ENCODE measurements at places on chromosomes 6 and 20. TPM values are rescaled to one million over a fixed set of nuclear protein-coding genes. Genes with fewer than 3 reads are reported as not detected.

The MYLIP gene
- 15.4 TPM for total RNA-seq

The PSORS1C1 gene
- 9.2 TPM for total RNA-seq

The DSP gene
- 0.32 TPM for total RNA-seq

The DPPA5 gene
- not detected for total RNA-seq

The HUS1B gene
- 1.2 TPM for total RNA-seq

The EYA4 gene
- not detected for total RNA-seq

The PRDM1 gene
- total RNA-seq = 4.8 TPM

The EMILIN3 gene
- not detected for total RNA-seq

The RGS17 gene
- 1.1 TPM for total RNA-seq

- peak; percentile 70 for DNase-seq
- H3K4me1 ChIP-seq = peaks cover 11% of the 10 kb centered on the region
- no peaks in the 10 kb centered on the region for H3K36me3 ChIP-seq
- no peaks in the 10 kb centered on the region for H3K27me3 ChIP-seq
Observed at GRCh38 chr6:107612762-107613415, 123.0 kb downstream of the SOBP start.

- H3K4me3 ChIP-seq = no peak overlapping the region
- H3K4me1 ChIP-seq = no peaks in the 10 kb centered on the region
- H3K36me3 ChIP-seq = no peaks in the 10 kb centered on the region
- no peak overlapping the region for H3K27ac ChIP-seq
- peaks cover 4% of the 10 kb centered on the region for H3K27me3 ChIP-seq
- DNase-seq = no peak
Observed at GRCh38 chr6:130583268-130583667, 217.5 kb downstream of the TMEM200A start.

DNA sequence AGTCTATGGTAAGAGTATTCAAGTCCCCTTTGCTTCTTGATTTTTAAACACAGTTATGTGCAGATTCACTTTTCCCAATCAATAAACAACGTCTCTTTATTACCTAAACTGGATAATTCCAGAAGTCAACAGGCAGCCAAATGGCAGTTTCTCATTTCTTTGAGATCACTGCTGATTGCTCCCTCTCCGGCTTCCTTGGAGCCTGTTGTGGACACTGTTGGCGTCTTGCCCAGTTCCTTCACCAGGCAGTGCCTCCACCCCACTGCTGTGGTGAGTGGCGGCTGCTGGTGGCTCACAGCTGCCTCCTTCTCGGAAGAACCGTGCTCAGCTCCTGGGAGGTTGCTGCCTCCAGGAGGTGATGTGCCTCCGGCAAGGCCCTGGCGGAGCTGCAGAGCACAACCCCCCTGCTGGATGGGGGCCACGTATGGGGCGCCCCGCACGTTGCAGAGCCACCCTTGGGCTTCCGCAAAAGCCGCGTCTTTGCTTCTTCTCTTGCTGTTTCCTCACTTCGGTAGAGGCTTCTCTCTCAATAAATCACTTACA lies 105.1 kb upstream of the CNKSR3 start:
- H3K4me1 ChIP-seq = peaks cover 22% of the 10 kb centered on the region
- DNase-seq = peak; percentile 27
- H3K27me3 ChIP-seq = no peaks in the 10 kb centered on the region
- H3K27ac ChIP-seq = no peak overlapping the region

DNA sequence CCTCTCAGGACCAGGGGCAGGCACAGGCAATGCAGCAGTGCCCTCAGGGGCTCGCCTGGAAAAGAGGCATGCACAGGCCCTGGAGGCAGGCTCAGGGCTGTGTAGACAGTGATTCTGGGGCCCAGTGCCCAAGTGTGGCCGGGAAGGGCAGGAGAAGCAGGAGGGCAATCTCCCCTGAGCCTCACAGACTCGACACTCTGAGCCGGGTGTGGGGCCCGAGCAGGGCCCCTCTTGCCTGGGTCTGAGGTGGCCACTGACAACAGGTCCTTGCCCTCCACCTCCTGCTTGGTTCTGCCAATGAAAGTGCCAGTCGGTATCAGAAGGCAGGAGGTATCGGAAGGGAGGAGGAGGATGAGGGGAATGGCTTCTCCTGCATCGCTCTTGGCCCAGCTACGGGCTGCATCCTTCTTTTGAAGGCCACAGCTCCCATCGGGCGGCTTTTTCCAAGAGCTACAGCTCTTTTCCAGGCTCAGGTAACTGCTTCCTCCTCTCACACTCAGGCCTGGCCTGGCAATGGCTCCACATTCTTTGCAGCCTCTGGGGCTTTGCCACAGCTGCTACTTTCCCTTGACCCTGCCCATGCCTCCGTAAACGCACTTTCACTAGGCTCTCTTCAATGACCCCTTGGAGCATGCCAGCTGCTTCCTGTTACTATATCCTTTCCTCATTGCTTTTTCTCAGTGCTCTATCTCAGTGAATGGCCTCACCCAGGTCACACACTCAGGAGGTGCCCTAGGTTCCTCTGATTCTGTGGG lies 24.5 kb downstream of the GABRR2 start:
- H3K4me3 ChIP-seq = no peak overlapping the region
- DNase-seq = peak; percentile 34
- H3K27me3 ChIP-seq = no peaks in the 10 kb centered on the region
- H3K27ac ChIP-seq = no peak overlapping the region

GRCh38 chr6:67219346-67219745 lies 1415.7 kb upstream of the ADGRB3 start:
- H3K4me1 ChIP-seq = no peaks in the 10 kb centered on the region
- no peak overlapping the region for H3K27ac ChIP-seq
- H3K4me3 ChIP-seq = no peak overlapping the region
- no peaks in the 10 kb centered on the region for H3K36me3 ChIP-seq
- no peaks in the 10 kb centered on the region for H3K27me3 ChIP-seq

- no peak overlapping the region for H3K27ac ChIP-seq
- no peaks in the 10 kb centered on the region for H3K27me3 ChIP-seq
- H3K4me1 ChIP-seq = no peaks in the 10 kb centered on the region
- no peak overlapping the region for H3K4me3 ChIP-seq
- no peak for DNase-seq
- H3K36me3 ChIP-seq = no peaks in the 10 kb centered on the region
Observed at GRCh38 chr6:24963887-24964570, 28.3 kb upstream of the RIPOR2 start.

DNA sequence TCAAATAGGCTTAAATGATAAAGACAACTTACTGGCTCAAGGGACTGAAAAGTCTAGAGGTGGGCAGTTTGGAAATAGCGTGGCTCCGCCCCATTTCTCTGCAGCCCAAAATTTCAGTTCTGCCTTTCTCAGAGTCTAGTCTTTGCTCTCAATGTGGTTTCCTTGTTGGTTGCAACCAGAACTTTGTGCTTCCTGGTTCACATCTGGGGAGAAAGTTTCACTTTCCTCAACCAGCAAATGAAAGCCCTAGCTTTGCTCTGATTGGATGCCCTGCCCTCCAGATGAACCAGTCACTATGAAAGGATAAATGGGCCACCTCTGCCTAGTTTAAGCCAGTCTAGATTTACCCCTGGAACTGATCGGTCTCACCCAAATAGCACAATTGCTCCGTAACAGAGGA lies 14.9 kb downstream of the SYCP2L start:
- H3K4me3 ChIP-seq = no peak overlapping the region
- no peak for DNase-seq

DNA sequence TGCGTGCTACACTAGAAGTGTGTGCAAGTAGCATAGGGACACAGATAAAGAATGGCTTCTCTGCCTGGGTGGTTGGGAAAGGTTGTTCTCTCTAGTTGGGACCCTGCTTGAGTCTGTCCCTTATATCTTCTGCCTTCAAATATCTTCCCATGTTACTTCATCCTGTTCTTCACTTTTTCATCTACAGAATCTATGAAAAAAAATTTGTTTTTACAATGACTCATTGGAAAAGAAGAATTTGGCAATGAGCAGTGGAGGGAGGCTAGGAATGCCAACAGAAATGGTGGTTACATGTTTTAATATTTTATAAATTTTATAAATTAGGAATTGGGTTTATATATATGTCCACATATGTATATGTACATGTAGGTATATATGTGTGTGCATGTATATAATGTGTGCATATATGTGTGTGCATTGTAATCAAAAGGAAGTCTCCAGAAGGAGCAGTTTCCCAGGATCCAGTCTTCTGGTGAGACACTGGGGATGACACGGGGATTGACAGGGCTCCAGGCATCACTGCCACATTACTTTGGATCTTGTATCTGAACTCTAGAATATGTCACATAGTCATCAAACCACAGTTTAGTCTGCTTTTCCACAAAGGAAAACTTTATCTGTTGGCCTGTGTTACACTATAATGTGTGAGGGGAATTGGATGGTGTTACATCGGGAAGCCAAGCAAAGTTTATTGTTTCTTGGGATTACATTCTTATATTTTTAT lies 75.3 kb upstream of the RIPOR2 start:
- peak; percentile 29 for DNase-seq
- H3K27me3 ChIP-seq = no peaks in the 10 kb centered on the region
- no peaks in the 10 kb centered on the region for H3K36me3 ChIP-seq
- peaks cover 31% of the 10 kb centered on the region for H3K4me1 ChIP-seq
- no peak overlapping the region for H3K4me3 ChIP-seq
- no peak overlapping the region for H3K27ac ChIP-seq

GRCh38 chr6:118186672-118187567 lies 279.9 kb downstream of the SLC35F1 start:
- H3K27ac ChIP-seq = no peak overlapping the region
- H3K4me3 ChIP-seq = no peak overlapping the region
- no peak for DNase-seq
- no peaks in the 10 kb centered on the region for H3K4me1 ChIP-seq
- no peaks in the 10 kb centered on the region for H3K36me3 ChIP-seq
- no peaks in the 10 kb centered on the region for H3K27me3 ChIP-seq

- DNase-seq = no peak
- peak overlapping the region; percentile 60 for H3K4me3 ChIP-seq
- peaks cover 31% of the 10 kb centered on the region for H3K27me3 ChIP-seq
- peaks cover 5% of the 10 kb centered on the region for H3K36me3 ChIP-seq
- no peak overlapping the region for H3K27ac ChIP-seq
Observed at GRCh38 chr6:170289951-170290295, 955 bp downstream of the DLL1 start.

- peak; percentile 36 for DNase-seq
- peak overlapping the region; percentile 86 for H3K4me3 ChIP-seq
- H3K36me3 ChIP-seq = peaks cover 9% of the 10 kb centered on the region
- peaks cover 73% of the 10 kb centered on the region for H3K4me1 ChIP-seq
- H3K27me3 ChIP-seq = no peaks in the 10 kb centered on the region
Observed at GRCh38 chr20:1389703-1390580, 2.9 kb downstream of the FKBP1A start.

DNA sequence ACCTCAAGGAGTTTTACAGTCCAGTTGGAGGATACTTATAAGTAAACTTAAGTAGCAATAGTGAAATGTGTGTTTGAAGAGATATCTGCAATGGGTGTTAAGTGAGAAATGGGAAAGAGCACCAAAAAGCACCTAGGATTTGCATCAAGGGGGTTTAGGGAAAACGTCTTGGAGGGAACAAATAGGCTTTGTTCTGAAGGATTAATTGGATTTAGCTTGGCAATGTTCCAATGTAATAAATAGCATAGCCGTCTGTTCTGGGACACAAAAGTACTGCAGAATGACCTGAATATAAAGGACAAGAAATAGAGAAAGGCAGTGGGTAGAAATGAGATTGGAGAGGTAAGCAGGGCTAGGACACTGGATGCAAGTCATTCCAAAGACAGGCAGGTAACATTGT lies 2.8 kb upstream of the MYO6 start:
- H3K36me3 ChIP-seq = no peaks in the 10 kb centered on the region
- H3K4me1 ChIP-seq = peaks cover 18% of the 10 kb centered on the region
- DNase-seq = peak; percentile 19
- H3K4me3 ChIP-seq = no peak overlapping the region
- no peaks in the 10 kb centered on the region for H3K27me3 ChIP-seq
- H3K27ac ChIP-seq = no peak overlapping the region

GRCh38 chr6:131270534-131270933 lies 135.3 kb downstream of the AKAP7 start:
- no peak for DNase-seq
- H3K27me3 ChIP-seq = no peaks in the 10 kb centered on the region
- no peak overlapping the region for H3K27ac ChIP-seq
- no peak overlapping the region for H3K4me3 ChIP-seq

GRCh38 chr6:126198631-126199030 lies 141.3 kb upstream of the CENPW start:
- DNase-seq = no peak
- no peaks in the 10 kb centered on the region for H3K36me3 ChIP-seq
- H3K4me3 ChIP-seq = no peak overlapping the region

DNA sequence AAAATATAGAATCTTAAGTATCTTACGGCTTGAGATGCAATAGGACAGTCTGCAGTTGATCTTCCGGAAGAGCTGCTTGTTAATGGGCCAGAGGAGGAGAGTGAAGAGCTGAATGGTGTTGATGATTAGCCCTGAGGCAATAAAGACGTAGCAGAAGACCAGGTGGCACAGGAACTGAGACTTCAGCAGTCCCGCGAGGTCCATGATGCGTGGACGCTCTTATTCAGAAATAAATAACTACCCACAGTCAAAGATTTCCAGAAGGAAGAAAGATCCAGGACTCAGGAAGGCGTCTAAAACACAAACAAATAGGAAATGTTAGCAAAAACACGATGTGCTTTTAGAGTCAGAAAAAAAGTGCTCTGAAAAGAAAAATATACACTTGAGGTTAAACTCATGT lies 41.9 kb downstream of the AGPAT4 start:
- no peak for DNase-seq
- H3K27ac ChIP-seq = no peak overlapping the region
- H3K4me1 ChIP-seq = peaks cover 29% of the 10 kb centered on the region
- no peaks in the 10 kb centered on the region for H3K36me3 ChIP-seq

DNA sequence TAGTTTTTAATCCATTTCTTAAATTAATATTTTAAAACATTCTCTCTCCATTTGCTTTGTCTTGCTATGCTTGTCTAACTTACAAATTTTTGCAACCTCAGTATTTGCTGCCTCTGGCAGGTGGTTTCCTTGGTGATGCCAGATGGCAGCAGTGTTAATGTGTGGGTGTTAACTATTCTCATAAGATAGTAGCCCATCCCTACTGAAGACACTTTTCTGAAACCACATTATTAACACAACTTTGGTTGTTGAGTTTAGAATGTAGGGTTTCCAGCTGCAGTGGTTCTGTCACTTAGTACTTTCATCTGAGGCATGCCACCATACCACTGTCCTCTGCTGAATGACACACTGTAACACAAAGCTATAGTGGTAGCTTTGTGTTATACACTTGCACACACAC lies 75.1 kb downstream of the MYO6 start:
- H3K4me1 ChIP-seq = no peaks in the 10 kb centered on the region
- no peak overlapping the region for H3K4me3 ChIP-seq
- no peak for DNase-seq
- H3K27ac ChIP-seq = no peak overlapping the region

- no peak for DNase-seq
- H3K27me3 ChIP-seq = no peaks in the 10 kb centered on the region
- H3K4me3 ChIP-seq = no peak overlapping the region
- H3K27ac ChIP-seq = no peak overlapping the region
- no peaks in the 10 kb centered on the region for H3K36me3 ChIP-seq
- no peaks in the 10 kb centered on the region for H3K4me1 ChIP-seq
Observed at GRCh38 chr20:57459278-57459677, 65.7 kb downstream of the CTCFL start.

- no peak for DNase-seq
- no peaks in the 10 kb centered on the region for H3K36me3 ChIP-seq
- H3K27me3 ChIP-seq = no peaks in the 10 kb centered on the region
- no peaks in the 10 kb centered on the region for H3K4me1 ChIP-seq
- H3K27ac ChIP-seq = no peak overlapping the region
Observed at GRCh38 chr6:8639928-8640649, 204.7 kb upstream of the SLC35B3 start.

GRCh38 chr6:170198298-170198697 lies 92.6 kb downstream of the DLL1 start:
- H3K36me3 ChIP-seq = no peaks in the 10 kb centered on the region
- peaks cover 5% of the 10 kb centered on the region for H3K4me1 ChIP-seq
- H3K4me3 ChIP-seq = no peak overlapping the region
- no peak overlapping the region for H3K27ac ChIP-seq
- no peaks in the 10 kb centered on the region for H3K27me3 ChIP-seq

GRCh38 chr20:43914311-43915210 lies at the start of gene TOX2:
Gene TOX2 (plus strand): TSS chr20:43914852. CDS start chr20:43914892, 40 bp downstream.
- H3K4me3 ChIP-seq = peak within 1 kb of the TSS; percentile 50
- H3K27ac ChIP-seq = no peak within 1 kb of the TSS
- DNase-seq = no peak
- H3K27me3 ChIP-seq = no peaks in the 10 kb centered on the region
- H3K4me1 ChIP-seq = peaks cover 24% of the 10 kb centered on the region
